Skin of body (tissue), 3 donors: ENCODE measurements at places on chromosomes 4 and X.

DNA sequence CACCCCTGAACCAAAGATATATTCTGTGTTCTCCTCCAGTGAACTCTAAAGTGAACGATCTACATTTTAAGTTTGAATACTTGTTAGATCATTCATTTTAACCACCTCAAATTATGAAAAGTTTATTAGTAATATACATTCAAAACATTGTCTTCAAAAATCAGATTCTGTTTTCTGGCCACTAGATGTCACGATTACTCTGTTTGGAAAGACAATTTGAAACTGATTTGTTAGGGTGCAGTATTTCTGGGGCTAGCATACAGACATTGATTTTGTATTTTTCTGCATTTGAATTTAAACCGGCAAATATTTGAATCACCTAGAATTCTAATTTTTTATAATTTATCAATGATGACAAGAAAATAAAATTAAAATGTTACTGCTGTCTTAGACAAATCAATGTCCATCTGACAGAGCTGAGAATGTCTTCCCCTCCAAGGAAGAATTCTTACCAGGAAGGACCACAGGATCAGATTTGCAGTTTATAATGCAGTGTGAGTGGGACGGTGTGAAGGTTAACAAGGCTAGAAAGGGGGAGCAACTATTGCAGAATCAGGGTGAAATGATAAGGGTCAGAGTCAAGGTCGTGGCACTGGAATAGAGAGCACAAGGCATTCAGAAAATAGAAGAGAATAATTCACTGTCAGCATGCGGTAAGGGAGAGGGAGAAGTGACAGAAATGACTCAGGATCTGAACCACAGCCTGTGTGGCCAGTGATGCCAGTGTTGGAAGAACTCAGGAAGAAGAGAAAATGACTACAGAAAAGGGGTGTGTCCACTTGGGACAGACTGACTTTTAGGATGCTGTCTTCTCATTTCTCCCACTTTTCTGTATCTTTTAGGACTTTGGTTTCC, 91.6 kb downstream of the ANXA10 start:
- DNase-seq: peak; percentile 3

DNA sequence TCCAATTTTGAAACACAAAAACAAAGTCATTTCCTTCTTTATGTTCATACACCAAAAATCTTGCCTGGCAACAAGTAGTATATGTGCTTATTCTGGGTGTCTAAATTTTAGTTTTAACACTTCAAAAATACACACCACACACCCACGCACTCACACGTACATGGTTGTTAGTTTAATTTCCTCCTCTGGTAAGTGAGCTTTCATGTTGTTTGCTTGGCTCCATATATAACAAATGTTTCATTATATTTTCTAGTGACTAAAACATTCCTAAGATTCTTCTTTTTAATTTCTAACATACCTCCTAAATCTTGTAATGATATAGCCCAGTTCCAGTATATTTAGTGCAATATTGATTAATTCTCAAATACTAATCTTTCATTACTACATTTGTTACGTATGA, 80.9 kb downstream of the PRDM5 start:
- DNase-seq: no peak

- no peak for DNase-seq
Observed at GRCh38 chr4:41575207-41575606, 37.2 kb downstream of the LIMCH1 start.

GRCh38 chrX:2430265-2430825, 70.4 kb downstream of the DHRSX start:
- no peak for DNase-seq

DNA sequence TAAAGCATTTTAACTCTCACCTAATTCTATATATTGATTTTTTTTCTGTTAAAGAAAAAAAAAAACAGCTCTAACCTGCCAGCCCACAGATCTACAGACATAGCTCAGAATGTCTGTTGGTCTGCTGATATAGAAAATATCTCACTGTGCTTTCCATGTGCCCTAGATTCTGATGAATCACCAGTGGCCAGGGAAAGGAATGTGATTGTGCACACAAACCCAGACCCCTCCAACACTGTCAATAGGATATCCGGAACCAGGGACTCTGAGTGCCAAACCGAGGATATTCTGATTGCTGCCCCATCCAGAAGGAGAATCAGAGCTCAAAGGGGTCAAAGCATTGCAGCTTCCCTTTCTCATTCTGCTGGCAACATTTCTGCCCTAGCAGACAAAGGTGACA, 12.1 kb upstream of the SCML1 start:
- no peak for DNase-seq

- no peak for DNase-seq
Observed at GRCh38 chr4:90875791-90876190, 748.6 kb downstream of the CCSER1 start.

DNA sequence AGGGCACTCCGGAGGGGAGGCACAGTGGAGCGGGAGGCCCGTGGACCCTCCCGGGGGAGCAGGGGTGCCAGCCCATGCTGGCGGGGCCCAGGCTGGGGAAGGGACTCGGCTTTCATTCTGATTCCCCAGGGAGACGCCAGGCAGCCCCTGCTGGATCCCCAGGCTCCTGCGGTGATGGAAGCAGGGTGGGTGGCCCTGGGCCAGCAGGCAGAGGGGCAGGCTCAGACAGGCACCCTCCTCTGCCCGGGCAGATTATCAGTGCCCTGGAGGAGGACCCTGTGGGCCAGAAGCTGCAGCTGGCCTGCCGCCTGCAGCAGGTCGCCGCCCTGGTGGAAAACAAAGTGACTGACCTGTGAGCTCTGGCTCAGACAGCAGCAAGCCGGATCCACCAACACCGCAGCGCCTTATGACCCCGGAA, 2.1 kb upstream of the SRPK3 start:
- DNase-seq: no peak

DNA sequence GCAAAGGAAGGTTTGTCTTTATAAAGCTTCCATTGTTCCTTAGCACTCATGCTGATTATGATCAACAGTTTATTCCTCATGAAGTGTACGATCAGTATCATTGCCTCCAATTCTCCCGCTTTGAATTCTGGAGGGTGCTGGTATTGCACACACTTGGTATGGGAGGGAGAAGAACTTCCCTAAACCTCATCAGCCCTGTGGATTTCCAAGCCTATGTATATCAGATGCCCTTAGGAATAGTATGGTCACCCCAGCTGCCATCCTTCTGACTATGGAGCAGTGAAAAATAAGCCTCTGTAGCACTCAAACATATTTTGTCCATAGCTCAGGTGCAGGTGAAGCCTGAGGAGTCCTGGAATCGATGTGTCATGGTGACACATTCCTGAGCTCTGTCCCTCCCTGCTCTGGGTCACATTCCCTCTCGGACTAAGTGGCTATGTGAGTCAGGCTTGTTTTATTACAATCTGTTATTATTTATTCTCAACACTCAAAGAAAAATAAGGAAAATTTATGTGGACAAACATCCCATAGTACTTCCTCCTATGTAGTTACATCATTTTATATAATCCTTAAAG, 2.0 kb upstream of the ZDHHC9 start:
- no peak for DNase-seq

- no peak for DNase-seq
Observed at GRCh38 chr4:59068722-59069418, 1958.7 kb upstream of the IGFBP7 start.

DNA sequence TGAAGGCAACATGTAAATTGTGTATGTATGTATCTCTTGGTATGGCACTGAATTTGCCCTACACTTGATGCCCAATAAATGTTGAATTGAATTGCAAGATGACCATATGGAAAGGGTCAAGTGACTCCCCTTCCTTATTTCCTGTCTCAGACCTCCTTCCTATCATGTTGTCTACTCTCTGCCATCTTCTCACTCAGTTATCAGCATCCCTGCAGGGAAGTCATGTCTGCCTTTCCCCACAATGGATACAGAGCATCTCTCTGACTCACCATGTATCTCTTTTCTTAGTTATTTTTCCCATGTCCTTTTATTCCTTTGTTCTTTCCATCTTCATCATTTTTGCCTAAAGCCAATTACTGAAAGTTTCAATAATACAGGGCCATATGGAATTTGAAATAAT, 22.5 kb downstream of the BMX start:
- no peak for DNase-seq

DNA sequence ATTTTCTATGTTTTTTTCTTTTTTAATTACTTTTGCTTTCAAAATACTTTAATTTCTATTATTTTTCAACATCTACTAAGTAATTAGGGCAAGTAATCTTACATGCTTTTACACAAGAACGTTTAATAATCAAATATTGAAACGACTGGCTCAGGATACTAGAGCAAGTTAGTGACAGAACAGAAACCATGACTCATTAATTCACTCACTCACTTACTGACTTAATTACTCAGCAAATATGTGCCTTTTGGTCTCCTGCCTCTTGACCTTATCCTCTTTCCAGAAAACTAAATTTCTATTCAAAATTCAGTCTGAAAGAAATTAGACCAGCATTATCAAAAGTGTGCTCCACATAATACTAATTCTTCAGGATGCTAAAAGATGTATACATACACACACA, 314.9 kb upstream of the TEX13C start:
- no peak for DNase-seq

DNA sequence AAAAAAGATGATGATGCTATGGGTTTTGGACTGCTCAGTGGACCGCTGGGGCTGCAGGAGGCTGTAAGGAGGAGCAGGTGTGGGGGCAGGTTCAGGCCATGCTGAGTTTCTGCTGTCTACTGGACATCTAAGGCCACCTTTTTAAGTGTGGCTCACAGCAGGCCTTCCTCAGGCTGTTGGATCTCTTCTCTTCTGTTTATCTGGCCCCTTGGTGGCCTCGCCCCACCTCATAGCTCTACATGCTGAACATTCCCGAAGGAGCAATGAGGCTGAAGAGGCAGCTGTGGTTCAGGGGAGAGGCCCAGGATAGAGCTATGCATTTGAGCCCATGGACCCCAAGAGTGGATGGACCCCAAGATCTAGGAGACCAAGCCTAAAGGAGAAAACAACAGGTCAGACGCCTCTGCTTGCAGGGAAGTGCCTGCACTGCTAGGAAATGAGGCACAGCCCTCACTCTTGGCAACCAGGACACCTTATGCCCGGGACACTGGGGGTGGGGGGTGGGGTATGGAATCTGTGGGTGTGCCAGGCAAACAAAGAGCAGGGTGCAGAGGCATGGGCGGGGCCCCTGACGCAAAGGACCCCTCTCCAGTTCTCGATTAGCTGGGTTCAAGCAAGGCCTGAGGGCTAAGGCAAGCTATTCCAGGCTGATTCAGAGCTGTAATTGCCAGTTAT, 168.9 kb downstream of the BCOR start:
- no peak for DNase-seq

DNA sequence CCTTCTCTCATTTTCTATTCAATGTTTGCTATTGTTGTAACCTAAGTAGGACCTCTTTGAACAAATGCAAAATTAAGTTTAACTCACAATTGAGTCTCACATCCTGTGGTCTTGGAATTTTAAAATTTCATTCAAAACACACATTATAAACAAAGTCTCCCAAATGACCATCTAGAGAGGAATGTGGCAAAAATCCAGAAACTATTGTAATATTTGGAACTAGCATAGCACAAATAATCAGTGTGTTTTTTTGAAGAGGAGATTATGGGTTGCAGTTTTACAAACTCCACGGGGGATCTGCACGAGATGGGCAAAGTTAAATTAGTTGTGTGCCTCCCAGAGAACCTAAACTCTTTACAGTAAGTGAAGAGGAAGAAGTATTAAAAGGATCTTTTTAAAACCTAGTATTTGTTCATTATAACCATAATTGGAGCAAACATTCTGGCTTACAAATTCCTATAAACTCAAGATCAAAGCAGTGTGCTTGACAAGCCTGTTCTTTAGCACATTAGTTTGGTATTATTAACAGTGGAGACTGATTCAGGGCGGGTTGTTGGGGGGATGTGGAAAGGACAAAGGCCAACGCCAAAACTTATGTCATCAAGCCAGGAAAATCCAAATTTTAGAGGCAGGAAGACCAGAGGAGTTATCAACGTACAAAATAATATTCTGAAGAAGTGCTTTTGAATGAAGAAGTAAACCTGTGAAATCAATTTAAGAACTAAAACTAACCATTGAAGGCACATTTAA, 22.4 kb upstream of the RBPJ start:
- DNase-seq: peak; percentile 26

DNA sequence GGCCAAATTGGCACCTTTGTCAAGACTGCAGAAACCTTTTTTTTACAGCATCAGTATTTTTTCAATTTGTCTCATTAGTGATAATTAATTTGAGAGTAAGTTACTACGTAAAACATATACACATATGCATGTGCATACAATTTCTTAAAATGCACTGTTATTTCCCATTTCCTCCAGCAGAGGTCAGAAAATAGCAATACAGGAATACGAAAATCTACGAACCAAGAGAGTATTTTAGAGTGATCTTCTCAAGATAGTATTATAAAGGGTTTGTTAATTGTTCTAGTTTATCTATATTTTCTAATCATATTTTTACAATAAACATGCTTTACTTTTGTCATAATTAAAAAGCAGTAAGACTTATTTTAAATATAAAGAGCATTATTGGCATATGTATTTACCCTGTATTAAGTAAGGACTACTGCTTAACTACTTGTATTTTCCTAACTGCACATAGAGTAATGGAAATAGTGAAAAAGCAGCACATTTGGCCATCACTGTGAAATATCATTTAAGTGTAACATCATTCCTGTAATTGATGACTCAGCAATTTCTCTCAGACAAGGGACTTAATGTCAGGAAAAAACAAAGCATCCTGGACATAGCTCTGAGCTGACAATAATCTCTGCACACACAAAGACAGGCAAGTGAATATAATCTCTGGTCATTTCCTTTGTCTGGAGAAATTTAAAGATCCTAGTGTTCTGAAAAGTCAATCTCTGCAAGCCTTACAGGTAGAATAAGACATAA, 45.6 kb downstream of the MAOB start:
- no peak for DNase-seq

- DNase-seq: no peak
Observed at GRCh38 chr4:142547974-142548373, 298.1 kb downstream of the INPP4B start.

DNA sequence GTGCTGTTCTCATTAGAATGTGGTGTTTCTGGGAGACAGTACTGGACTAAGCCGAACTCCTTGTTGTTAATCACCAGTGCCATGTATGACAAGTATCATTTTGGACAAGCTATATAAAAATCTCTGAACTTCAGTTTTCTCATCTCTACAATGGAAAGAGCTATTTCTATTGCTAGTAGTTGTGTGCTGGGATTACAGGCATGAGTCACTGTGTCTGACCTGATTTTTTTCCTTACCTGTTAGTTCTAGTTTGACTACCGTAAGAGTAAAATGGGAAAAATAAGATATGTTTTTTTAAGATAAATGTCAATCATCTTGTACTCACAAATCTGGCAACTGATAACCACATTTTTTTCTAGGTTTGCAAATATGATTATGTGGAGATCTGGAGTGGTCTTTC, 192.3 kb downstream of the TLL1 start:
- DNase-seq: no peak

- DNase-seq: no peak
Observed at GRCh38 chrX:150258463-150259430, 104.4 kb upstream of the MAMLD1 start.

GRCh38 chr4:21954916-21955315, 6.3 kb upstream of the KCNIP4 start:
- no peak for DNase-seq

DNA sequence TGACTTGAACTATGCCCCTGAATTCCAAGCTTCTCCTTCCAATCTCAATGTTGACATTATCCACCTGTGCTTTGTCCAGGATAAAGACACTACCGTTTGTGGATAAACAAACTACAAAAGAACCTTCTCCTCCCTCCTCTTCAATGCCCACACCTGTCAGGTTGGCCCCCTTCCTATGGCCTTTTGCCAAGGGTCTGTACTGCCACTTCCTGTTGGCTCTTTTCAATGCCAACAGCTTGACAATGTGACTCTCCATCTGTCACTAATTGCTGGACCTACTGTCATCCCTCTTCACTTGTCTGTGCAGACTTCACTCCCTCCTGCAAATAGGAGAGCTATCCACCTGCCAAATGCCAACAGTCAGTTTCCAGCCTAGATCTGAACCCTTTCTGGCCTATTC, 35.8 kb upstream of the MID1 start:
- DNase-seq: no peak
